CD4-positive, CD25-positive, alpha-beta regulatory T cell (primary cell): ENCODE measurements at places on chromosomes 3 and 15. TPM values are rescaled to one million over a fixed set of nuclear protein-coding genes. Genes with fewer than 3 reads are reported as not detected.

DNA sequence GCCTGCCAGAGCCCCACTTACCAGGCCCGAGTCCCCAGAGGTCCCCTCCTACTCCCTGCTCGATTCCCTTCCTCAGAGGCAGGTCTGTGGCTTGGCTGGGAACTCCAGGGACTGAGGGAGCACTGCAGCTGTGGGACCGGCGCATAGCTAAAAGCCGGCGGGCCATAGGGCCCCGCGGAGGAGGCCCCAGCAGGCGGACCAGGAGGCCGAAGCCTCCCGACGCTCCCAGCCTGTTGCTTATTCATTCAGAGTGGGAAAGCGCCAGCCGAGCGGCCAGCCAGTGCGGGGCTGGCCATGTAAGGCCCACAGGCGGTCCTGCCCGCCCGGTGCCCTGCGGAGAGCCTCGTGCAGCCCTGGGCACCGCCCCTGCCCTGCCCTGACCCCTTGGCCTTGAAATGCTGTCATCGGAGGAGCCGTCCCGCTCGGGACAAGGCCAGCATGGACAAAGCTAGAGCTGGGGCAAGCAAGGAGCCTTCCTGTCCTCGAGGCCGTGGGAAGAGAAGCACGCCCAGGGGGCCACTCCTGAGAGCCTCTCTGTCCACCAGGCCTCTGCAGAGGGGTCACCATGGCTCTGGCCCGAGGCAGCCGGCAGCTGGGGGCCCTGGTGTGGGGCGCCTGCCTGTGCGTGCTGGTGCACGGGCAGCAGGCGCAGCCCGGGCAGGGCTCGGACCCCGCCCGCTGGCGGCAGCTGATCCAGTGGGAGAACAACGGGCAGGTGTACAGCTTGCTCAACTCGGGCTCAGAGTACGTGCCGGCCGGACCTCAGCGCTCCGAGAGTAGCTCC lies at the start of gene LOXL1:
LOXL1 (plus strand) TSS at position 244 of the 784 bp plus-strand sequence; CDS start at position 566, 322 bp downstream.
- DNase-seq: no peak

GRCh38 chr3:53571264-53571663 lies 76.9 kb downstream of the CACNA1D start:
- no peak for DNase-seq

GRCh38 chr3:101542957-101543356 lies 18.7 kb upstream of the TRMT10C start:
- no peak for DNase-seq

DNA sequence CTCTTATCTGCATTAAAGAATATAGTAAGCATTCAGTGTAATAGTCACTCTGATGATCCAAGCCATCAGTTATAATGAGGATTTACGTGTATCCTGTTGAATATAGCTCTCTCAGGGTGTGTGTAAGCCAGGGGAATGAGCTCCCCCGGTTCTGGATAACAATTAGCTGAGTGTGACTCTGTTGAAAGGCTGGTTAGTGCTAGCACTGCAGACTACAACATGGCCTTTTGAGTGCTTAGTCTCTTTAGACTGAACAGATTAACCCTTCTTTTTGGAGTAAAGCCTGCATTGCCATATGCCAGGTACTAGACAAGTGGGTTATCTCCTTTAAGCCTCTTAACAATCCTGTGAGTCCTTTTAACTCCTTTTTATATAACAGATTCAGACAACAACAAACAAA lies 119.5 kb downstream of the TMEM108 start:
- no peak for DNase-seq

- DNase-seq: peak; percentile 53
Measured at GRCh38 chr3:177144922-177145321, 52.4 kb downstream of the TBL1XR1 start.

GRCh38 chr3:78969483-78969882 lies 798.3 kb downstream of the ROBO1 start:
- DNase-seq: no peak

GRCh38 chr15:60057554-60057953 lies 53.4 kb downstream of the FOXB1 start:
- DNase-seq: no peak

DNA sequence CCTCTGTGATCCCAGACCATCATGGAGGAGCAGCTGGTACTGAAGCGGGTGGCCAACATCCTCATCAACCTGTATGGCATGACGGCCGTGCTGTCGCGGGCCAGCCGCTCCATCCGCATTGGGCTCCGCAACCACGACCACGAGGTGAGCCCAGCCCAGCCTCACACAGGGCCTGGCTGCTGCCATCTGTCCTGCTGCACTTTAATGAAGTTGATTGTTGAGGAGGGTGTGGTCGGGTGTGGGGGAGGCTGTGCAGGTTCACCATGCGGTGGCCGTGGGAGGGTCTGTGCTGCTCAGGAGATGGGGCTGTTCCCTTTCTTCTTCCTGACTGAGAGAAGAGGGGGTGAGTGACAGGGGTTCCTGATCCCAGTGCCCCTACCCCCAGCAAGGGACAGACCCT lies 30.6 kb downstream of the ACAD9 start:
- DNase-seq: no peak

DNA sequence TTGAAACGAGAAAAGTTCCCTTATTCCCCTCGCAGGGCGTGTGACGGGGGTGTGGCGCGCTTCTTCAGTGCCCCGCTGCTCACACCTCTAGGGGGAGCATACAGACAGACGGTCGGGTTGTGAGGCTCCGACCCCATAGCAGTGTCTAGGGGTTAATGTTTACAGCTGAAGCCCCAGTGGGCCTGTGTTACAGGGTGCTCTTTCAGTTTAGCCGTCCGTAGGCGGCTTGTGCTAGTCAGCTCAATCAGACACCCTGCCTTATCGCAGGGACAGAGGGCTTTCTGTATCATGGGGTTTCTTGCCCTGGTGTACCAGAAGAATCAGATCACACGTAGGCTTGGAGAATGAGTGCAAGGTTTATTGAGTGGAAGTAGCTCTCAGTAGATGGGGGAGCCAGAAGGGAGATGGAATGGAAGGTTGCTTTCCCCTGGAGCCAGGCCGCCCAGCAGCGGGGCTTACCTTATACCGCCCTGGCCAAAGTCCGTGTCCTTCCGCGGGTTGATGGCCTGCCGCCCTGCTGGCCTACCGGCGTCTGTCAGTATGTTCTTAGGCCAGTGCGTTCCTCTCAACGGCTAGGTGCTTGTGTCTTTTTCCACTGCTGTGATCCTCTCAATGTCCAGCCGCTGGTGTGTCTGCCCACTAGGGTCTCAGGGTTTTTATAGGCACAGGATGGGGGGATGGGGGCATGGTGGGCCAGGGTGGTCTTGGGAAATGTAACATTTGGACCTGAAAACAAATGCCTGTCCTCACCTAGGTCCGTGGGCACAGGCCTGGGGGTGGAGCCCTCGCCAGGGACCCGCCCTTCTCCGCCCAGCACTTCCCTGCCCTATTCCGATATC lies 32.2 kb upstream of the ACP3 start:
- DNase-seq: no peak

GRCh38 chr3:128080323-128081080 lies 28.3 kb downstream of the SEC61A1 start:
- no peak for DNase-seq

GRCh38 chr3:47475570-47476329 lies at the start of gene SCAP:
TSS of gene SCAP (minus strand) at chr3:47475941. CDS start at chr3:47442993, 32,948 bp downstream.
- DNase-seq: peak; percentile 93

- no peak for DNase-seq
Measured at GRCh38 chr3:122000936-122001605, 21.0 kb downstream of the ILDR1 start.

DNA sequence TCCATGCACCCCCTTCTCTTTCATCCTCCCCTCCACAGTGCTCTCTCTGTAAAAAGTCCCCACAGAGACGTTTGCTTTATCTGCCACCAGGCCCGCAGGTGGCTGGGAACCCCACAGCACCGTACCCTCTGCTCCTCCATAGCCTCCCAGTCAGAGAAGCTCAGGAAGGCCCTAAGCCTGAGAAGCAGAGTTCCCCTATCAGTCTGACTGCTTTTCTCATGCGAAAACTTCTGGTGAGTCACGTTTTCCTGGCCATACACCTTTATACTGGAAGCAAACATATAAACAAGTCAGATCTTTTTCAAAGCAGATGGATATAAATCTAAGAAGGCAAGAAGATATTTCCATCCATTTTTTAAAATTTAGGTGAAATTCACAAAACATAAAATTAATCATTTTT lies 51.5 kb upstream of the MEF2A start:
- no peak for DNase-seq

DNA sequence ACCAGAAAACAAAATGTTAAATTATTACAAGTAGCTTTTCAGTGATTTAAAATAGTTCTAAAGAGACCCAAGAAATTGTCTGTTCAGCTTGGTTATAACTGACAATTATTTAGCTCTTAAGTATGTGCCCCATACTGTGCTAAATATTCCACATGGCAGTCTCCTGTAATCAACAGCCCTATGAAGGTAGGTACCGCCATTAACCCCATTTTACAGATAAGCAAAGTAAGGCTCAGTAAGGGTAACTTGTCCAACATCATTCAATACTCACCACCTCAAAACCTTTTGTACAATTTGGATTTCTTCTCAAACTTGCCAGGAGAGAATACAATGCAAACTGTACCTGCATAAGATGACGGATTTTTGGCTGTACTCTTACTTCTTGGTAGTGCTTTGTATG lies 33.9 kb downstream of the ADPGK start:
- no peak for DNase-seq

GRCh38 chr3:171213178-171213577 lies 186.7 kb upstream of the SLC2A2 start:
- no peak for DNase-seq

DNA sequence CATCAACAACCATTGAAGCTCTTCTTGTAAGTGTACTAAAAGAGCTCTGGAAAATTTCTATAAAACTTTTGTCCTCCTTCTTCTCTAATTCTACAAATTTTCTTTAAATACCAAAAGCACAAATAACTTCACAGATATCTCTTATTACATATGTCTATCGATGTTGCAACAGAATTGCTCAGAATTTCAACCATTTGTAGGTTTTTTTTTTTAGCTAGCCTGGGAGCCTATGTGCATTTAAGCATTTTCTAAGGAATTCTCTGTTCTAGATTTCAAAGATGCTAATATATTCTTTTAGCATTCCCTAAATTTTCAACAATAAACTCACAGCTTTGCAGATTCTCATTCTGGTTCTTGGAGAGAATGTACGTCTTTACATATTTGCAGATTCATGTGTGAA lies 774.3 kb upstream of the NR2F2 start:
- DNase-seq: no peak

- DNase-seq: no peak
Measured at GRCh38 chr3:31105011-31105410, 210.6 kb upstream of the GADL1 start.

HRH1 gene
- total RNA-seq: 0.15 TPM

CCDC39 gene
- not detected for total RNA-seq

TRPM7 gene
- total RNA-seq: 50.4 TPM

DALRD3 gene
- 22.2 TPM for total RNA-seq

ARPP21 gene
- total RNA-seq: not detected

PIF1 gene
- 0.37 TPM for total RNA-seq

BBX gene
- 96.2 TPM for total RNA-seq

ZNF619 gene
- 5.3 TPM for total RNA-seq

TICRR gene
- total RNA-seq: 0.30 TPM

SPTSSB gene
- not detected for total RNA-seq

SCN11A gene
- total RNA-seq: not detected
